CD8-positive, alpha-beta memory T cell (primary cell): ENCODE measurements at places on chromosomes 3 and 15.

DNA sequence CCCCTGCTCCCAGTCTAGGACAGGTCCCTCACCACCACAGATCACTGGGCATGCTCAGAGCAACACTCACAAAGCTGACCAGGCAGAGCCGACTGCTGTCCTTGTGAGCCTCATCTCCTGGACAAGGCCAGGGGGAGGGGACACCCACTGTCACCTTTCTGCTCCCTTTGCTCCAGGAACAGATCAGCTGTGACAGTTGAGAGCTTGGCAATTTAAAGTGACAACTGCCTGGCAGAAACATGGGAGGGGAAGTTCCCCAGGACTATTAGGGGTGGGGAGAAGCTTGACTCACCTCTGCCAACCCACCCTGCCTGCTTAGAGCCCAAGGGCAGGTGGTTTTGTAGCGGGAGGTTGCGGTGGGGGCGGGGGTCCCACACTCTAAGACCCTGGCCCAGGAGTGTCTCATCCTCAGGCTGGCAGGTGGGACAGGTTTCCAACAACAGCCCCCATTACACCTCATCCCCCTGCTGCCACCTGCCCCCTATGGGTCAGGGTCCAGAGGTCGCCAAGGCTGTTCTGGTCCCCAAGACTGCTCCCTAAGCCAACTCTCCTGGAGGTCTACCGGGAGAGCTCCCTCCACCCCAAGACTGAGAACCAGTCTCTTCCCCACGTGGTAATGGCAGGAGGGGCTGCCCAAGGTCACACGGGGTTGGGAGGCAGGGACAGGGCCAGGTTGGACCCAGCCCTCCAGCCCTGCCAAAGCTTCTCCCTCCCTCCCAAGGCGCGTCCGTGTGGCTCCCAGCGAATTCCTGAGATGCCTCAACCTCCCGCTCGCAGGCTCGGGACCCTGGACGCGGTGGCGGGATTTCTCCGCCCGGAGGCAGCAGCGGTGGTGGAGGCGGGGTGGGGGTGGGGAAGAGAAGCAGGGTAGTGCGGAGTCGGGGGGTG, 80.4 kb downstream of the IQSEC1 start:
- H3K27ac ChIP-seq = no peak overlapping the region
- H3K4me1 ChIP-seq = peaks cover 48% of the 10 kb centered on the region

DNA sequence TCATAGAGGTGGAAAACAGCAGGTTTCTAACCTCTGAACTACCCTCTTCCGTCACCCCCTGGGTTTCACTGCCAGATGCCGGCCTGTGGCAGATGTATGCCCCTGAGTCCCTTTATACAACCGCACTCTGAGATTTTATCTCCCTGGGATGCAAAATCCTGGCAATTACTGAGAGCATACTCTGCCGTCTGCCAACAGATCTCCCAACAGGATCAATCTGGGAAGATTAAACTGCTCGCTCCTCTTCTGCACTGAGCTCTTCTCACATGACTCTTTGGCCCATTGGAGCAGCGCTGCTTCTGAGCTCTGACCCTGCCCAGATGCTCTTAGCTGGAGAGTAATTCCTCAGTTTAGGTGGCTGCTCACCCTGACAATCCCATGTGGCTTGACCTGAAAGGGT, 133.2 kb downstream of the LIPC start:
- no peaks in the 10 kb centered on the region for H3K27me3 ChIP-seq
- peaks cover 5% of the 10 kb centered on the region for H3K4me1 ChIP-seq
- H3K36me3 ChIP-seq = no peaks in the 10 kb centered on the region
- DNase-seq = no peak
- H3K4me3 ChIP-seq = no peak overlapping the region
- no peak overlapping the region for H3K27ac ChIP-seq

DNA sequence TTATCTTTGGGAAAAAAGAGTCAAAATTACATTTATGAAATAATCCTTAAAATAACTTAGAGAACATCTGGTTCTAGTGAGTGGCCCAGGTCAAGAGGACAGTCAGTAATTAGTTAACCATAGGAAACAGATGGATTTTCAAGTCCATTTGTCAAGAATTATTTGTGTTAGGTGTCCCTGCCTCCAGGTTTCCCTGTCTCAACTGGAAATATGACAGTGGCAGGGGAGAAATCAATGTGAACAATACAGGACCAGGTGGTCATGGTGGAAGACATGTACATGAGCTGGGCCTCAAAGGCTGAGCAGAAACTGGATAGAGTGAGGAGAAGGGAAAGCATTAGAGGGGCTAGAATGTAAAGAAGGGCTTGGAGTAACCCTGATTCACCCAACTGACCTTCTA, 372.6 kb downstream of the VPS13C start:
- H3K27ac ChIP-seq = no peak overlapping the region
- H3K4me1 ChIP-seq = no peaks in the 10 kb centered on the region
- no peaks in the 10 kb centered on the region for H3K36me3 ChIP-seq

DNA sequence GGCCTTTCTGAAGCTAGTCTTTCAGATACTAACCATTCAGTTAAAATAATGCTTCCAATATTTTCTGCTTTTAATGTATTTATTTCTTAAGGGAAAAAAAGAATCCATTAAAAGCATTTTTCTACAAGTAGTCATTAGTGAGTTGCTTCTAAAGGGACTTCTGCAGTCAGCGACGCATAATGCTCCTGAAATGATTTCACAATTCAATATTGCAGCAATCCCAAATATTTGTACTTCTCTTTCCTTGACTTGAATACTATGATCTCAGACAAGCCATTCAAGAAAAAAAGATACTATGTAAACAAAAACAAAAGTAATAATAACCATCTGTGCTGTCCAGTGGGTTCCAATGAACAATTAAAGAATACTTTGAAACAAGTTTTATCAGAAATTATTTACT, 681.0 kb downstream of the DIPK2A start:
- DNase-seq = no peak
- no peaks in the 10 kb centered on the region for H3K27me3 ChIP-seq
- no peaks in the 10 kb centered on the region for H3K36me3 ChIP-seq
- no peaks in the 10 kb centered on the region for H3K4me1 ChIP-seq
- H3K27ac ChIP-seq = no peak overlapping the region
